ENCODE measurements at places on chromosomes 2 and 18.

DNA sequence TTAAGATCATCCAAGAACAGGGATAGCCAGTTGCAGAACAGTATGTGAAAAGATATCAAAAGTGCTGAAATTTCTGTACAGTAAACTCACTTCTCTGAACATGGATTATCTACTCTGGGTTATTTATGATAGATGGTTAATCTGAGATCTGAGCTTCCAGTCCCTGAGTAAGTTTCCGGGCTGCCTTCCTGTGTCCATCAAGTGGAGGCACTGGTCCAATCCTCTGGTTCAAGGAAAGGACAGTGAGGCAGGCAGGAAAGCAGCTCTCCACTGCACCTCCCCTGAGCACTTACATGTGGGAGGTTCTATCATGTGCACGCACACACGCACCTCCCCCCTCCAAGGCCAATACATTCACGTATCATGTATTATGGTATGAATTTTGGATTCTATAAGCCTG lies 32.5 kb downstream of the GPR45 start:
- DNase-seq: no peak

DNA sequence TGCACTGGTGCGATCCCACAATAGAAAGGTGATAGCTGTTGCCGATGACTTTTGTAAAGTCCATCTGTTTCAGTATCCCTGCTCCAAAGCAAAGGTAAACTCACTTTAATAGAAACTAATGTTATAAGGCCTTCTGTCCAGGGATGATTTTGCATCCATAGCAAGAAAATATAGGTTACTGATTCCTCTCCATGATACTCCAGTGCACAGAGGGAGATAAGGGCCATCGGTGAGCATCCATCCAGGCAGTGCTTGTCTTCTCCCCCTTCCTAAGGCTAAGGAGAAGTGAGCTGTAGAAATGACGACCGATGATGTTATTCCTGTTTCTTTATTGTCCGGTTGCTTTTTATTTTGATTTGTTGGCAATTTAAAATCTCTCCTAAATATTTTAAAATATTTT lies 32.1 kb downstream of the COX7A2L start:
- no peak for DNase-seq

DNA sequence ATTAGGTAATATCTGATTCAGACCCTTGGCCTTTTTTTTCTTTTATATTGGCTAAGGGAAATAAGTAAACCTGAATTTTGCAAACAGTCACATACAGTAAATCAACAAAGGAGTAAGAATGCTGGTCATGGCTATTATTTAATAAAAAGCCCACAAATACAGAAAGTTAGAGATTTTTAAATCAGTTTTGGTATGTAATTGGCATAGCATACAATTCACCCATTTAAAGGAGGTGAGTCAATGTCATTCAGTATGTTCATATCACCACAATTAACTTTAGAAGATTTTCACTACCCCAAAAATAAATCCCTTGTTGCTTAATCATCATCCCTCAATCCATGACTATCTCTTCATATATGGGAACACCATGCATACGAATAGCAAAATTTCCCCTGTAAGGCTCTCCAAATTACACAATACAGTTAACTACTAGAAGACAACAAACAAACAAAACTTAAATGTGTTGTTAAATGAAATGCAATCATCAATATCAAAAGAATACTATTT lies 45.9 kb upstream of the NYAP2 start:
- no peak for DNase-seq

GRCh38 chr2:45210462-45211195 lies 201.4 kb upstream of the SIX2 start:
- DNase-seq: no peak

- no peak for DNase-seq
These were observed 678.4 kb upstream of the ZNF804A start for GRCh38 chr2:183919926-183920325.

GRCh38 chr2:27078267-27079194 lies at the start of gene EMILIN1:
EMILIN1 (plus strand) TSS chr2:27078615; CDS start chr2:27079066, 451 bp downstream.
- no peak for DNase-seq

- DNase-seq: no peak
These were observed 100.3 kb downstream of the FEZ2 start for GRCh38 chr2:36497570-36498163.

DNA sequence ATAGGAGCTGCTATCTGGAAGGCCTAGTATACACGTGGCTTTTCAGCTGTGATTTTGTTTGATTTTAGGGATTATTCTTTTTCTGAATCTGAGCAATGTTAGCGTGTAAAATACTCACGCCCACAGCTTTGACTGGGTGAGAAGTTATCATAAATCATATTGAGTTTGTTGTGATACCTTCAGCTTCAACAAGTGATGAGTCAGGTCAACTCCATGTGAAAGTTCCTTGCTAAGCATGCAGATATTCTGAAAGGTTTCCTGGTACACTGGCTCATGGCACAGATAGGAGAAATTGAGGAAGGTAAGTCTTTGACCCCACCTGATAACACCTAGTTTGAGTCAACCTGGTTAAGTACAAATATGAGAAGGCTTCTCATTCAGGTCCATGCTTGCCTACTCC lies at the start of gene GKN1:
Gene GKN1 (plus strand): TSS at position 386 of the 400 bp plus-strand sequence. CDS start 42 bp downstream, outside the sequence.
- no peak for DNase-seq

DNA sequence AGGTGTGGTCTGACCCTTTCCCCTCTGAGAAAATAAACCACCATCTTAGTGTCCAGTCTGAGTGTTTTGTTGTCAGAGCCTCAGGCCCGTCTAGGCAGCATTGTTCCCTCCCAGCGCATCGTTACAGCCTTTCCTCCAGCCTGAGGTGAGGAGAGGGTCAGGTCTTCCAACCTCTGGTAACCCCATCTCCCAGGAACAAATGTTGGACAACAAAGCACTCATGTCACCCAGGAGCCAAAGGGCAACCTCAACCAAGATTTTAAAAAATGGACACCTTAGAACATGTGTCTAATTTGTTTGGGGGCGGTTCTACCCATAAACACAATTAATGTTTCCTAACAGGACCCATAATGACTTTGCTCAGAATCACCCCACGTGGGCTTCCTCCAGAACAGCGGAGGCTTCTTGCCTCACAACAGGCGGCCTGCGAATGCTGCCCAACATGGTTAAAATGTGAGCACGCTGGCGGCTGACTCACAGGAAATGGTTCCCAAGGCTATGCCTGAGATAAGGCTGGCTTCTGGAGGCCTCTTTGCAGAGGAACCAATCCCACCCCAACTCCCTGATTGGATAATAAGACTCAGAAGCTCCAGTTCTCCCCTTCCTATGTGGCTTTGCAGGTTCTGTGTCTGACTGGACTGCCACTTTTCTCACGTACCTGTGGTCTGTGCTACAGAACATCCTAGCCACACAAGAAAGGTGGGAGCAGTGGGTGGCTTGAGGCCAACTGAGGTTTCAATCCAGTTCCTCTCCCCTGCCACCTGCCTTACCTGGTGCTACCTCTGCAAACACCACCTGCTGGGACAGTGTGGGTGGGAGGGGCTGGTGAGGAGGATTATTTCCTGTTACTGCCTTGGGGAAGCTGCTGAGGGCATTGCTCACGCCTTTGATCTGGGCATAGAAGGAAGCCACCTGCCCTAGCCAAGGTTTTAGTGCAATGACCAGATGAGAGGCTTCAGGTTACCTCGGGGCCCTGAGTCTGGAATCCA lies 108.8 kb downstream of the B3GNT2 start:
- peak; percentile 94 for DNase-seq

DNA sequence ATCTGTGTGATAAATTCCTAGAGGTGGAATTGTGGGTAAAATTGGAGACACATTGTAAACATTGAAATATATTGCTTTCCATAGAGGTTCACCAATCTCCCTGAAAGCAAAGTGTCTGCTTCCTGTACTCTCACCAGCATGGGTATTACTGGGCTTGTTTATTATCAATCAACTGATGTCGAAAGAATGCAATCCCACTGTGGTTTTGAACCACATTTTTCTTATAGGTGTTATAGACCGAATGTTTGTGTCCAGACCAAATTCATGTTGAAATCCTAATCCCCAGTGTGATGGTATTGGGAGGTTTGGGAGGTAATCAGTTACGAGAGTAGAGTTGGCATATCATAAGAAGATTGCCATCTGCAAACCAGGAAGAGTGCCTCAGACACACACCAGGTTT lies 1212.4 kb downstream of the LRP1B start:
- DNase-seq: no peak

DNA sequence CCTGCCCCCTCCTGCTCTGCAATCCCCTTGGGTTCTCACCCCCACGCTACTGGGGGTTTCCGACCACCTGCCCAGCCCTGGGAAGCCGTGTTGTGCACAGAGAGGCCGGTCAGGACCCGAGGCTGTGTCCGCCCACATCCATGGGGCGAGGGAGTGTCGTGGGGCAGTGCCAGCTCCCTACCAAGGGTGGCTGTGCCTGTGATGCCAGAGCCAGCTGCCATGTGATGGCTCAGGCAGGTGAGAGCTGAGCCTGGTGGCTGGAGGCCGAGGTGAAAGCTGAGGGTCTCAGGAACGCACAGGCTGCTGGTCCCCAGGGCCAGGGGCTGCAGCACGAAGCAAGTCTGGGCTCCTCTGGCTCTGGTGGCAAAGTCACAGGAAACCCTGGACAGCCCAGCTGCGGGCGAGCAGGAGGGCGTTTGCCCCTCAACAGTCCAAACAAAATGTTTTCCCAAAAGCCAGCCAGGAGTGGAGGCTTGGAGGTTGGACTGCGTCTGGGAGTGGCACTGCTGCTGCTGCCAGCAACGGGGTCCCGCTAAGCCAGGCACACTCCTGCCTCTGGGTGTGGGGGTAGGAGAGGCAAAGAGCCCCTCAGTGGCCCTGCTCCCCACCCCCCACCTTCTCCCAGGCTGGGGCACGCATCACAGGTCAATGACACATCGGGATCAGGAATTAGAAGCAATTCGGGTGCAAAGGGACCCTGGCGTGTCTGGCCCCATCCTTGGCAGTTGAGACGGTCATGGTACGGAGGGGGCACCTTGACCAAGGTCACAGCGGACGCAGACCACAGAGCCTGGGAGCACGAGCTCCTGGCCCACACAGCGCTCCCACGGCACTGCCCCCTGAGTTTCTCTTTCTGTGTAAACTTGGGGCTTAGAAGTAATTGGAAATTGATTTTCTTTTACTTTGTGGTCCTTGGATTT lies 72.4 kb upstream of the GPC1 start:
- DNase-seq: no peak

- no peak for DNase-seq
These were observed 80.1 kb upstream of the NPAS2 start for GRCh38 chr2:100739735-100740432.

GRCh38 chr18:62118328-62118727 lies 68.5 kb downstream of the PIGN start:
- DNase-seq: no peak

DNA sequence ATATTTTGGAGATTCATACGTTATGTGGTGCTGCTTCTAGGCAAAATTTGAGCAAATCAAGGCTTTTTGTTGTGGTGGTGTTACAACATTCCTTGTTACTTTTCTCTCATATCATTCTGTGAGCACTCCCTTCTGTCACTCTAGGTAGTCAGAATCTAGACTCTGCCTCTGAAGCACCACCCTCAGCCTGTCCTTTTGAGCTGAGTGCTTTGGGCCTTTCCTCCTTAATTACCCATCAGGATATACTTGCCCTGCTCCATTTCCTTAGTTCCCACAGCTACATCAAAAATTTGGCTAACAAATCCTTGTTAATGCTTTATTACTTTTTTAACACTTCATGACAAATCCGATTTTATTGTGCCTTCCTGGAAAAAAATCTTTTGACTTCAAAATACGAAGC lies 289.6 kb downstream of the CALCRL start:
- DNase-seq: no peak

GRCh38 chr2:62363166-62363565 lies 142.8 kb downstream of the TMEM17 start:
- no peak for DNase-seq

GRCh38 chr2:43331422-43331821 lies 105.0 kb upstream of the ZFP36L2 start:
- no peak for DNase-seq

DNA sequence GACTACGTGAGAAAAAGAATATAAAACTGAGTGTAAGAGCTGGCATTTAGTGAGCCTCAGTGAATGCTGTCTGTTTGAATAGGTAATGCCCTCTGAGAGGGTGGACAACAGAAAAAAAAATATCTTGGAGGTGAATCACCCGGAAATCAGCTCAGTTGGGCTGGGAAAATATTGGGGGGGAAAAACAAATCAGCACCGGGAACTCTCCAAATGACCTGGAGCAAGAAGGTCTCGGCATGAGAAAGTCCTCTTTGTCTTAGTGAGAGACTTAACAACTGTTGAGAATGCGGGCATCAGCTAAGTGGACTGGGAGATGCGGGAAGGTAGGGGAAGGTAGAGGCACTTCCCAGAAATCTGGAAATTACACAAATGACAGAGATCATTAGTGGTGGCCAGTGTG lies 109.4 kb upstream of the POU3F3 start:
- no peak for DNase-seq

DNA sequence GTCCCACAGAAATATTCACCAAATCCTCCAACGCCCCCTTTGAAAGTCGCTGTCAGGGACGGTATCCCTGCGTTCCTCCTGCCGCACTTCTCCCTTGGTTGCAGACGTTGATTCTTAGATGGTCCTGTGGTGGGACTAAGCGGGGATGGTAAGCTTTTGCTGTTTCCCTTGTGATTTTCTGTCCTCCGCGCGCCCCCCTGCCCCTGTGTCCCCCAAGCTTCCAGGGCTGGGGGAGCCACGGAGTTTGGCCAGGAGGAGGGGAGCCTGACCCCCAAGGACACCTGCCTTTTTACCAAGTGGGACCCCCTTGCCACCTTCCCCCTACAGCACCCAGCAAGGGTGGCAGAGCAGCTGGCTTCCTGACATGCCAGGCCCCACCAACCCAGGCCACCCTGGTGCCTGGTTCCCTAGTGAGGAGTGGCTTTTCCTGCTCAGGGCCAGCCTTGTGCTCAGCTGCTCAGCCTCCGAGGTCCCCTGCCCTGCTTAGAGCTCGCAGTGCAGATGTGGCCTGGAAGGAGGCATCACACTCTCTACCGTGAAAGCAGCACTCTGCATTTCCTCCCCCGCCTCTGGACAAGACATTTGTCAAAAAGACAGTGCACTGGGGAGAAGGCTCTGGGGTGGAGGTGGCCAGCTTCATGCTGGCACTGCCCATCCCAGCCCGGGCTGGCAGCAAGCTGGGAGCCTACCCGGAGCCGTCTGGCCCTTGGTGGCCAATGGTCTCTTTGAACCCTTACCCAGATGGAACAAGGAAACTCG lies 49.4 kb downstream of the TWIST2 start:
- no peak for DNase-seq

- DNase-seq: peak; percentile 18
These were observed 15.8 kb downstream of the C18orf63 start for GRCh38 chr18:74331404-74331803.

DNA sequence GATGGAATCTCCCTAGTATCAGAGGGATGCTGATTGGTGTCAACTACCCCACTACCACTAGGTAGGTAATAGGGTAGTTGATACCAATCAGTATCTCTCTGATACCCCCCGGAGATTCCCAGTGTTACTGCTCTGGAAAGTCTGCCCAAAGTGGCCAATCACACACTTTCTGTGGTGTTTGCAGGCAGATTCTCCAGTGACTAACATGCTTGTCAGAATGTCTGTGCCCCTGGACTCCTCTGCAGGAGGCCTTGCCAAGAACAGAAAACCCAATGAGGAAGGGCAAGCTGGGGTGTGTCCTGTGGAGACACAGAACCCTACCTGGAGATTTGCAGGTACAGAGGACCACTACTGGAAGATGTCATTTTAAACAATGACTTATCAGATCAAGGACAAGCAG lies 135.1 kb downstream of the RIT2 start:
- DNase-seq: no peak

- no peak for DNase-seq
These were observed 6.0 kb upstream of the UGT1A5 start for GRCh38 chr2:233706720-233707119.

All from HCT116 (cell line).